ENCODE measurements at places on chromosomes 3 and 15. TPM values are rescaled to one million over a fixed set of nuclear protein-coding genes. Genes with fewer than 3 reads are reported as not detected.

GRCh38 chr3:120956143-120956542 lies 48.1 kb downstream of the STXBP5L start:
- H3K36me3 ChIP-seq: no peaks in the 10 kb centered on the region
- H3K4me3 ChIP-seq: no peak overlapping the region
- no peak overlapping the region for H3K27ac ChIP-seq
- H3K27me3 ChIP-seq: no peaks in the 10 kb centered on the region
- no peaks in the 10 kb centered on the region for H3K4me1 ChIP-seq

The CYP8B1 gene
- total RNA-seq: not detected

GRCh38 chr15:80242802-80243201 lies 9.2 kb downstream of the CTXND1 start:
- DNase-seq: no peak
- no peak overlapping the region for H3K4me3 ChIP-seq
- peaks cover 2% of the 10 kb centered on the region for H3K4me1 ChIP-seq
- no peak overlapping the region for H3K27ac ChIP-seq
- H3K27me3 ChIP-seq: peaks cover 33% of the 10 kb centered on the region

The CACNA2D2 gene
- total RNA-seq: 0.46 TPM

The PTX3 gene
- total RNA-seq: not detected

The SERF2 gene
- total RNA-seq: 580 TPM

GRCh38 chr3:27714692-27715453 lies 7.2 kb downstream of the EOMES start:
- peak overlapping the region; percentile 93 for H3K4me3 ChIP-seq
- no peak overlapping the region for H3K27ac ChIP-seq
- peaks cover 67% of the 10 kb centered on the region for H3K27me3 ChIP-seq
- H3K36me3 ChIP-seq: peaks cover 25% of the 10 kb centered on the region
- no peak for DNase-seq

GRCh38 chr15:62824111-62825015 lies 218.2 kb upstream of the TPM1 start:
- no peak overlapping the region for H3K4me3 ChIP-seq
- H3K36me3 ChIP-seq: no peaks in the 10 kb centered on the region
- no peaks in the 10 kb centered on the region for H3K4me1 ChIP-seq
- no peak for DNase-seq
- no peak overlapping the region for H3K27ac ChIP-seq
- peaks cover 11% of the 10 kb centered on the region for H3K27me3 ChIP-seq

DNA sequence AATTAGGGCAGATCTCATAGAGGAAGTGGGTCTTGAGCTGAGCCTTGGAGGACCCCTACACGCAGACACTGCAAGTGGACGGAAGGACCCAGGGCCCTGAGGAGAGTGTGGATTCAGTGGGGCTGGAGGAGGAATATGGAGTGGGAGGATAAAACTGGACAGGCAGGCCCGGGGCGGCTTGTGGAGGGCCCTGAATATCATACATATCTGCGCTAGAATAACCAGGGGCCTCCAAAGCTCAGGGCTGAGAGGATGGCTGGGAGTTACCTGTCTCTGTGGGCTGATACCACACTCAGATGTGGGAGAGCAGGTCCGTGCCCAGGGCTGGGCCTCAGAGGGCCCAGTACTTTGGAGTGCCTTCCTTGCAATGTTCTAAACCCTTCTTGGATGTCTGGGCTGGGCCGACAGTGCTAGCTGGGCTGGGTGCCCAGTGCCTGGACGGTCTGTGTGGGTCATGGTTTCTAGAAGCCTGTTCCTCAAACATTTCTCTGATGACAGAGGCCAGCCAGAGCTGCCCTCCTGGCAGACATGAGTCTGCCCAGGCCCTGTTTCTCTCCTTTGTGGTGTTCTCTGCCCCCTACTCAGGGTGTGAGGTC lies 29.6 kb downstream of the CHRD start:
- H3K27me3 ChIP-seq: peaks cover 5% of the 10 kb centered on the region
- H3K27ac ChIP-seq: no peak overlapping the region
- H3K4me1 ChIP-seq: no peaks in the 10 kb centered on the region

Data from activated T-helper 2 cell treated with anti-CD3 and anti-CD28 coated beads, Interferon-gamma antibody, Interleukin-2, Interleukin-4, amounts not matched to agents 10 μg/mL and 5 μg/mL and 100 μg/mL, durations not matched to agents 14 hours and 24 hours and 36 hours (primary cell).